ENCODE measurements at places on chromosomes 6 and 20.
A peak's percentile ranks its signal among the peaks of the same experiment; 100 is the strongest.

DNA sequence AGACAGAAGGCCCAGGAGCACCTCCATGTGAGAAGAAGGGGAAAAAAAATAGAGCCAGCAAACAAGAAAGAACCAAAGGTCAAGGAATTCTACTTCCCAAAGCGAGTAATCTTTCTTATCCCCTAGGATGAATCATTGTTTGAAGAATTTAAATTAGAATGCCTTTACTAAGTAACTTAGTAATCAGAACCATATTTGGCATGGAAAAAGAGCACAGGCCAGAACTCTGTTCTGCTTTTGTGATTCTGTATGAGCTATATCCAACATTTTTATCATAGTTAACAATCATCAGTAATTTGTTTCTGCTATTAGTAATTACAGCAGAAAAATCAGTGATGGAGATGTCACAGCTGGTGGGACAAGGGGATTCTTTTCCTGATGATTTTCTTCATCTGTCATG is 228.8 kb upstream of the FAM83B start:
- DNase-seq, result no peak

GRCh38 chr6:120614723-120615122 is 719.6 kb downstream of the TBC1D32 start:
- DNase-seq, result no peak

DNA sequence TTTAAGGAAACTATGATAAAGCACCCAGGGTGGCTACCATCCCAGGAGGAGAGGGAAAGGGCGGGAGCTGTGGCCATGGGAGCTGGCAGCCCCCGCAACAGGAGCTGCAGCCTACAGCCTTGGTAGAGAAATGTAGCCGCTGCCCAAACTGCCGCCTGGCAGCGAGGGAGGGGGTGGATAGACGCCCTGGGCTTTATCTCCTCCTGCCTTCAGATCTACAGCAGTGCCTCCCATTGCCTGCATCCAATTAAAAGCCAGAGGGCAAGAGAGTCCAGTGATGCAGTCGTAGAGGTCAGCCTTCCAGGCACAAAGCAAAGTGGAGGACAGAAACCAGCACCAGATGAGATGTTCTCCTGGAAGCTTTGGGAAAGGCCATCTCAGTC is 35.0 kb upstream of the ZFAND3 start:
- peak; percentile 87 for DNase-seq

DNA sequence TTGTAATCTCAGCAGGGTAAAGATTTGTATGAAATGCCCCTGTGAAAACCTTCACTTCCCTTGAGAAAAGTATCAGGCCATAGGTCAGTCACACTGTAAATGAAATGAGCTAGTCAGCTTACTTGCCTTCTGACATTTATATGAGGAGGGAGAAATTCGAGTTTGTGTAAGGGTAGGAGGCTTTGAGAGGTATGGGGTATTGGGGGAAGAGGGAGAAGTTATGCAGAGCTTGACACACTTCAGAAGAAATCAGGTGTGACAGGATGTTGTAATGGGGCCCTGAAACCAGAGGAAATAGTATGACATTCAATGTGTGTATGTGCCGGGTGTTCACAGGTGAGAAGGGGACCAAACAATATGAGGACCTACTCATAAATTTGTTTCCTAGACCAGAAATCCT is 64.2 kb upstream of the CCN6 start:
- no peak for DNase-seq

- peak; percentile 58 for DNase-seq
These were observed 265.7 kb downstream of the NKAIN2 start for GRCh38 chr6:124069230-124069950.

DNA sequence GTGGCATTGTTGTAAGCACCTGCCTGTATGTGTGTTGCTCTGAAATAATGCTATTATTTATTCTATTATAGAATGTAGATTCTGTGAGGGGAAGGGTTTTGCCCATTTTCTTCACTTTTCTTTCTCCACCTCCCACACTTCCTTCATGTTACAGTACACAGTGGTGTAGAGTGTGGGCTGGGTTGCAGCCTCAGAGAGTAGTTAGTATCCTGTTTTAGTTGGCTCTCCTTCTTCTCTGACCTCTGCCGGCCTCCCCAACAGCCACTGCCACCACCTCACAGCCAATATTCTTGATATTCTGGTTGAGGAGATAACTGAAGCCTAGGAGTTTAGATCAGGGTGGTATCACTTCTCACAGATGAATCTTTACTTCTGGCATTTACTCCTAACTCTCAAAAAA is 143.4 kb downstream of the BCKDHB start:
- no peak for DNase-seq

- no peak for DNase-seq
These were observed 146.1 kb downstream of the EDN1 start for GRCh38 chr6:12436224-12436623.

GRCh38 chr6:170074435-170074834 is 216.4 kb downstream of the DLL1 start:
- DNase-seq, result no peak

DNA sequence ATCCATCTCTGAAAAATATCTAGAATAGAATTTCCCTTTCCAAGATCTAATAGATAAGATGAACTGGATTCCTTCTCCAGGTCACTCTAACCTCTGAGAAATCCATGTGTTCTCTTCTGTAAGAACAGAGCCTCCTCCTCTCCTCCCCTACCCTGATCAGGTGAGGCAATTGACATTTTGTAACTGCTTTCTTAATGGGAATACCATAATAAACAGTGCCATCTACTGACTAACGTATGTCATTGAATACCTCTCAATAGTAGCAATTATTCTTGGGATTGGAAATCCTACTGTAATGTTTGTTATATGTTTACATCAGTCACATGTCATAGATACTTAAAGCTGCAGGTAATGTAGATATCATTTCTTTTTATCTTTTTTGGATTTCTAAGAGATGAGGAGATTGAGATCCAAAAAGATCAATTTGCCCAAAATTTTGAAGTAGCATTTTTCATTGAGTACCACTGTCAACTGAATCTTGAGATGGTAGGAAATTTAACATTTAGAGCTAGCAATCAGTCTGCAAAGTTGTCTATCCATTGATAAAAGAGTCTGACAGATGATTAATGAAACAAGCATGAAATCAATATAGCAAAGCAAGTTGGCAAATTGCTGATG is 365.8 kb upstream of the HSF2 start:
- DNase-seq, result peak; percentile 94

GRCh38 chr6:139330306-139330705 is 38.5 kb upstream of the TXLNB start:
- peak; percentile 20 for DNase-seq

DNA sequence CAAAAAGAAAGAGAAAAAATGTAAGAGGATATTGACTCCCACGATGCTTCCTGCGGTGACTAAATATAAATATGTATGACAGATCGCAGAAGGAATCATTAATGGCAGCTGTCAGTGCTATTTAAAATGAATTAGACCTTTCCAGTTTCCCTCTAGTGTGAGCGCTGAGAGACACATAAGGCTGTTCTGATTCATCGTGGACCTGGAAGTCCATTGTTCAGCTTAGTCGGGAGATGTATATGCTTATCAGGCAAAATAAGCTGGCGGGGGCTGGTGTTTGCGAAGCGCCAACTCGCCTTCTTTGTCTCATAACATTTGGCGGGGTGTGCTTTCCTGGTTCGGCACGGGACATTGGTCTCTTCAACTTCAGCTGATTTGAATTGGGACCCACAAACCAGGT is 95.4 kb downstream of the CDH4 start:
- no peak for DNase-seq

GRCh38 chr6:83308833-83309232 is 115.7 kb downstream of the RWDD2A start:
- DNase-seq, result no peak

- no peak for DNase-seq
These were observed 129.9 kb upstream of the GRIK2 start for GRCh38 chr6:101263596-101263995.

DNA sequence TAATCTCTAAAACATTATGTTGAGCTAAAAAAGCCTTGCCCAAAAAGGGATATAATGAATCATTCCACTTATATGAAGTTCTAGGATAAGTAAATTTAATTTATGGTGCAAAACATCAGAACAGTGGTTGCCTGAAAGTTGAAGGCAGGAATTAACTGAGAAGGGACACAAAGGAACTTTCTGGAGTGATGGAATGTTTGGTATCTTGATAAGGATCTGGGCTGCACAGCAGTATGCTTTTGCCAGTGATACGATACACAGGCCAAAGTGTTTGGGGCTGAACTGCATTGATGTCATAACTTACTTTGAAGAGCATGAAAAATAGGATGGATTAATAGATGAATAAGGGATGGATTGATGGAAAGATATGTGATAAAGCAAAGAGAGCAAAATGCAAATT is 146.1 kb upstream of the LRFN2 start:
- no peak for DNase-seq
